ENCODE measurements at places on chromosomes 4 and X. TPM values are rescaled to one million over a fixed set of nuclear protein-coding genes. Genes with fewer than 3 reads are reported as not detected.

Gene TMEM129
- 51.2 TPM for total RNA-seq

Gene CISD2
- total RNA-seq = 31.2 TPM

Gene SPARCL1
- not detected for total RNA-seq

Gene FOXR2
- not detected for total RNA-seq

Gene TLR1
- 0.60 TPM for total RNA-seq

Gene PDZD11
- 44.8 TPM for total RNA-seq

Gene MAGEA2
- total RNA-seq = not detected

Gene PHKA1
- 21.1 TPM for total RNA-seq

Gene PAGE2B
- total RNA-seq = not detected

Gene ZCCHC4
- 14.3 TPM for total RNA-seq

Gene MAGEA9B
- not detected for total RNA-seq

Gene BST1
- 12.8 TPM for total RNA-seq

Gene BTK
- total RNA-seq = not detected

Gene DYNLT3
- total RNA-seq = 75.4 TPM

Gene CLDN34
- total RNA-seq = not detected

Gene TLR10
- not detected for total RNA-seq

Gene EDA
- 0.23 TPM for total RNA-seq

Gene TMPRSS11D
- not detected for total RNA-seq

Gene GPR50
- not detected for total RNA-seq

Gene CFP
- total RNA-seq = 0.30 TPM

Gene RAB39B
- total RNA-seq = 0.69 TPM

Gene CACNA1F
- total RNA-seq = not detected

Gene ERVMER34-1
- total RNA-seq = not detected

Gene CAPN6
- not detected for total RNA-seq

Gene SORBS2
- 15.8 TPM for total RNA-seq

Gene H2BW2
- total RNA-seq = not detected

Gene GABRE
- 41.3 TPM for total RNA-seq

Gene DCLK2
- total RNA-seq = 10.1 TPM

Gene WAS
- total RNA-seq = 0.30 TPM

Gene TRAM1L1
- 3.3 TPM for total RNA-seq

Gene ADGRG4
- not detected for total RNA-seq

Gene LETM1
- total RNA-seq = 68.0 TPM

Gene VSIG1
- total RNA-seq = under 0.01 TPM

Gene SYP
- 0.32 TPM for total RNA-seq

Gene NAA11
- total RNA-seq = not detected
